Psoas muscle (tissue), 8 donors: ENCODE measurements at places on chromosomes 1 and 21. TPM values are rescaled to one million over a fixed set of nuclear protein-coding genes. Genes with fewer than 3 reads are reported as not detected.

ZP4 gene
- total RNA-seq = not detected

UBXN10 gene
- total RNA-seq = 0.48 TPM

ACTL8 gene
- not detected for total RNA-seq

BGLAP gene
- not detected for total RNA-seq

RHOC gene
- 43.5 TPM for total RNA-seq

GPATCH4 gene
- 65.8 TPM for total RNA-seq

TTC24 gene
- total RNA-seq = not detected

PEA15 gene
- total RNA-seq = 51.2 TPM

CTXND2 gene
- not detected for total RNA-seq

CASQ1 gene
- total RNA-seq = 903 TPM

CREB3L4 gene
- 4.7 TPM for total RNA-seq

DHRS3 gene
- 78.7 TPM for total RNA-seq

EPHA8 gene
- not detected for total RNA-seq

HTR6 gene
- total RNA-seq = not detected

CYP4Z1 gene
- 0.22 TPM for total RNA-seq
